ENCODE measurements at places on chromosomes 6 and 20. TPM values are rescaled to one million over a fixed set of nuclear protein-coding genes. Genes with fewer than 3 reads are reported as not detected.

THBD gene
- 110 TPM for total RNA-seq

CLPSL1 gene
- total RNA-seq: not detected

GZF1 gene
- 11.1 TPM for total RNA-seq

OR2B6 gene
- not detected for total RNA-seq

IP6K3 gene
- 2.0 TPM for total RNA-seq

EYA2 gene
- 2.6 TPM for total RNA-seq

C6orf132 gene
- total RNA-seq: 2.8 TPM

C6orf58 gene
- 0.09 TPM for total RNA-seq

SIRPB1 gene
- 0.47 TPM for total RNA-seq

TMX4 gene
- total RNA-seq: 17.6 TPM
